ENCODE measurements at places on chromosomes 4 and X. TPM values are rescaled to one million over a fixed set of nuclear protein-coding genes. Genes with fewer than 3 reads are reported as not detected.

DNA sequence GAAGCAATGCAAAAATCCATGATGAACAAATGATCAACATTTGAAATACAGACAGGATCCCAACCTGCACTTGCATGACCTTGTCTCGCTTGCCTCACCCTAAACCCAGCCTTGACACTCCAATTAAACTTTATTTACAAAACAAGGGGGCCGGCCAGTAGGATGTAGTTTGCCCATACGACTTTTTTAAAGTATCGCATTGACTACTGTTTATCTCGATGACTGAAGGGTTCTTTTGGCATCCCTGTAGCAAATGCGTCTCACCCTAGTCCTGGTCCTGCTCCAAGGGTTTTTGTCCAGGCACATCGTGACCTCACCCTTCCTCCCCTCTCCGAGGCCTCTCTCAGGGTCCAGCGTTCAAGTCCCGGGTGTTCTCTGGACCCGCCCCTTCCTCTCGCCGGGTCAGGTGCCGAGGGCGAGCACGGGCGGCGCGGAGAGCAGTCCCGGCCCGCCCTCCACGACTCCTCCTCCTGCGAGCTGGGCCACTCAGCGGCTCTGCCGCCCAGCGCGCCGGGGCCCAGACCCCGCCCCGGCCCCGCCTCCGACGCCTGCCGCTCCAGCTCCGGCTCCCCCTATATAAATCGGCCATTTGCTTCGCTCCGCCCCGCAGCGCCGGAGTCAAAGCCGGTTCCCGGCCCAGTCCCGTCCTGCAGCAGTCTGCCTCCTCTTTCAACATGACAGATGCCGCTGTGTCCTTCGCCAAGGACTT is at the start of gene SLC25A5:
Gene SLC25A5, plus strand, starts transcription at position 603 of the 709 bp plus-strand sequence. Its CDS starts 72 bp downstream, at position 675.
- DNase-seq = peak; percentile 87

- no peak for DNase-seq
Observed at GRCh38 chr4:44914223-44914622, 187.9 kb upstream of the GNPDA2 start.

The FGF13 gene
- 4.9 TPM for total RNA-seq

The MAGEA2 gene
- 87.1 TPM for total RNA-seq

DNA sequence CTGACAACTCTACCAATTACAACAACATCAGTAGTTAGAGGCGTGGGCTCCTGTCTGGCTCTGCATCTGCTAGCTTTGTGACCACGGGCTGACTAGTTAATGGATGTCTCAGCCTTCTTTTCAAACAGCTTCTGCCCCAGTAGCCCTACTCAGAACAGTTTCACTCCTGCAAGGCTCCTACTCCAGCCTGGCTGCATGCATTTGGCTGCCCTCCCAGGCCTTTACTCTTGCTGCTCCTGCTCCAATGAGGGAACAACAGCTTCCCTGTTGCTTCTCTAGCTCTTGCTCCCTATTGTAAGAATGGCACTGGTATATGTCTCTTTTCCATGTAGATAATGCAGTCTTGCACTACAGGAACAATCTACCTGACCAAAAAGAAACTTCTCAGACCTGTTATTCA is 93.3 kb downstream of the TTC29 start:
- no peak for DNase-seq

DNA sequence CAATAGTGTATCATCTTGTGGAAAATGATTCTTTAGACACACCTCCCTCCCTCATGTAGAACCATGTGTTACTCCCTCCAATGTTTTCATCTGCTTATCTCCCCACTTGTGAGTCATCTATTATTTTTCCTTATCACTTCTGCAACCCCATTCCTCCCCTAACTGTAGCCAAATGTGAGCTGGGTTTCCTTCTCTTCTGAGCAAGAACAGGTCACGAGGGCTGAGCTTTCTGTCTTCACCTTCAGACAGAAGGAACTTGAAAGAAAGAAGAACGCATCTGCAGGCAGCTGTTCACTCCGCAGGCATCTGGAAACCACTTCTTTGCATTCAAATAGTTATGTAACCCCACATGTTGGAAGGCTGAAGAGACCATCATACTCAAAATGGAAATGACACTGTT is 1.8 kb downstream of the PPP1R2C start:
- DNase-seq = no peak

DNA sequence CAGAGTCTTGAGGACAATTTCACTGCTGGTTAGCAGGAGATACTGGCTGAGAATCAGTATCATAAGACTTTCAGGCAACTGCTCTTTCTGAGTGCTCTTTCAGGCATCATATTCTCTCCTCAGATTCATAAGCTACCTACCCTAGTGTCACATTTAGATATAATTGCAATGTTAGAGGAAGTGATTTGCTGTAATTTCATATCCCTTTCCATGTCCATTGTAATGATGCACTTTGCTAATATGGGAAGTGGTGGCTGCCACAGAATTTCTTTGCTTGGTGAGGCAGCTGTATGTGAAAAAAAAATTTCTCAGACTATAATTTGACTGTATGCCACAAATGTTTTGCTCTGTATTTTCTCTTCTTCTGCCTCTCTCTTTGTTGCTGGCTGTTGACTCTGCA is 63.3 kb downstream of the DOCK11 start:
- DNase-seq = no peak

DNA sequence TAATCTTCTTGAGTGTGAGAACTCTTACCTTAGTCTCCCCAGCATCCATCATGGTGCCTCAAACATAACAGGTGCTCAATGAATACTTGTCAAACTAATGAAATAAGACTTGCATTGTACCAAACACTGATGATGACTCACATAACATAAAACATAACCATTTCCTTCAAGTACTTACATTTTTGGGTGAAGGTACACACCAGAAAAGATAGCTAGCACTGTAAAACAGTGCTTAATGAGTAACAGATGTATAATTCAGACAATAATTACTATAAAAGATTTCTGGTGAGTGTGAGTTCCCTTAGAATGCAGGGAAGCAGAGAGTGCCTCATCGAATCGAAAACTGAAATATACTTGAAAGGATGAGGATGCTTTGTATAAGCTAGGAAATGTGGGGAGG is 70.1 kb upstream of the HCCS start:
- DNase-seq = no peak

The ANOS1 gene
- total RNA-seq = 14.6 TPM

The USP27X gene
- 1.4 TPM for total RNA-seq

The NKX6-1 gene
- 0.47 TPM for total RNA-seq

DNA sequence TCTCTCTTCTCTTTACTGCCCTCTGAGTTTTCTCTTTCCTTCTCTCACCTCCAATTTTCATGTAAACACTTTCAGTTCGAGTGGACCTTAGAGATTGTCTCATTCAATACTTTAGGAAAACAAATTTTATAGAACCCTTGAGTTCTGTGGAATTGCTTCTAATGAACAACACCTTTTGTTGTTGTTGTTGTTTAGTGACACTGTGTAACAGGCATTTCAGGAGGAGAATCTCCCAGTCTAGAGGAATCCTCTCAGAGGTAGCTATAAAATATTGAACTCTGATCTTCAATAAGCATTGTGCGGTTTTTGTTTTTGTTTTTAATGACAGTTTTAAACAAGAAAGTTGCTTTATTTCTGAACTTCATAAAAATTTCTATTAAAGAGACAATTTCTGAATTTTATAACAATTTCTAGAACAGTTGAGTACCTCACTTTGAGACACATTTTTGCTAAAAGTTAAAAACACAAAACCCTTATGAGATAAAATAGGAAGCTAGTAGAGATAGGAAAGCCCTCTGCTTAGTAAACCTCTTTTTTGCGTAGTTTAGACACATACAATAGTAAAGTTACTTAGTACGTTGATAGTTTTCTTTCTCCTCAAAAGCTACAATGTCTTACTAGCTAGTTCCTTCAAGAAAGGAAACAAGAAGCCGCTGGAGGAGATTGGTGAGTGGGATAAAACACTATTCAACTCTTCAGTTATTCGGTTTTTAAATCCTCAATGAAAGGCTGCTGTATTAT is 38.8 kb downstream of the CLCN3 start:
- DNase-seq = no peak

DNA sequence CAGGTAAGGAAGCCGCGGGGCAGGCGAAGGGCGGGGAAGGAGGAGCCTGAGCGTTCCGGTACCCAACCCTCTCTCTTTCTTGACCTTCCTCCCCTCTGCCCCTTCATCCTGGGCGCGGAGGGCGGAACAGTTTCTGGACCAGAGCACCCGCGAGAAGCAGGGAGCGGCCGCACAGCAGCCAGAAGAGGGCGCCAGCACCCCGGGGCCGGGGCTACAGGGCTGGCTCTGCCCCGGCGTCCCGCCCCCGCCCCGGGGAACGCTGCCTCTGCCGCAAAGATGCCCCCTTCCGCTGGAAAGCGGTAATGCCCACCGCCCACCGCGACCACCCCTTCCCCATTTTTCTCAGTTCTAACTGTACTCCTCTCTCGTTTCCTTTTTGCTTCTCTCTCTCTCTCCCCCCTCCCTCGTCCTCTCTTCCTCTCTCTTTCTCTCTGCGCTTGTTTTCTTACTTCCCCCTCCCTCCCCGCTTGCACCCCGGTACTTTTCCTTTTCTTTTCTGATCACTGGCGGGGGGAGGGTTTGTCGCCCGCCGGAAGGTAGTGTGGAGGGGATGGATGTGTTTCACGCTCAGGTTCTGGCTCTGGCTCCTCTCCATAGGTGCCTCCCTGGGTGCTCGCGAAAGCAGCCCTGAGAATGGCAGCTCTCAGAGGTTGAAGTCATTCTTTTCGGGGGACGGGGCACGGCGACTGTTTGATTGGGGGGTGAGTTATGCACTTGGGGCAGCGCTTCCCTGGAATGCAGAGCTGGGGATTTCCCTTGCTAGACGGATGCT is 13.1 kb upstream of the PRDM8 start:
- DNase-seq = peak; percentile 88

GRCh38 chrX:151825925-151826485 is 86.7 kb upstream of the MAGEA4 start:
- DNase-seq = peak; percentile 8

DNA sequence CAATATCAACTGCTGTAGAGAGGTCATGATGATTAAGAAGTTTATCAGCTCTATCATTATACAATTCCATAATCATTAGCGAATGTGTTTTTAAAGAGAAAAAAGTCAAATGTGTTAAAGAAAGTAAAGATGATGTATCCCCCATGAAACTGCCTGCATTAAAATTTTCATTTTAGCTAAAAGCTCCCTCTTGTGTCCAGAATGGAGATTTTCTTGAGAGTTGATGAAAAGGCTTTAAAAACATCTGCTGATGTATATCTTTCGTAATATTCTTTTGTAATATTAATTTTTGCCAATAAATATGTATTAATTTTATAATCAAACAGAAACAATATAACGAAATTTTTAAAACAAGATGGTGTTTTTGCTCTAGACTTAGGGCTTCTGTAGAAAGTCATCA is 52.1 kb upstream of the LHFPL1 start:
- DNase-seq = no peak
